ENCODE measurements at places on chromosomes 11 and 22.

DNA sequence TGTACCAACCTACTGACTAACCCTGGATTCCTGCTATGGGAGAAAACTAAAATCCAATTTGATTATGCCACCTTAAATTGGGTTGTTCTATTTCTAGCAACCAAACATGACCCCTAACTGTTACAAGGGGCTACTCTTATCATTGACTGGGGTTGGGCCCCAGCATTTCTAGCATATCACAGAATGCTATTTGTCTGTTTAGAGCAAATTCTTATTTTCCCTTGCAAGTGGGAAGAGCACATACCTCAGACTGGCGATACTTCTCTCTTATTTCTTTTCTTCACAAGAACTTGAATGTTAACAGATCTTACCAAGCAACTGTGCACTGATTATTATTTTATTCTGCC is 93.7 kb downstream of the C11orf58 start:
- DNase-seq: no peak

GRCh38 chr22:48139776-48140175 is 1377.3 kb downstream of the TBC1D22A start:
- DNase-seq: no peak

- DNase-seq: no peak
Observed at GRCh38 chr11:117185736-117186430, 7.3 kb downstream of the SIDT2 start.

GRCh38 chr11:2139123-2139521 is at the start of gene IGF2:
Gene IGF2 (minus strand): TSS chr11:2139389. CDS start chr11:2135523, 3,866 bp downstream.
- no peak for DNase-seq

- no peak for DNase-seq
Observed at GRCh38 chr11:75924966-75925784, 110.2 kb downstream of the UVRAG start.

GRCh38 chr11:57800444-57801182 is 39.0 kb downstream of the CTNND1 start:
- no peak for DNase-seq

DNA sequence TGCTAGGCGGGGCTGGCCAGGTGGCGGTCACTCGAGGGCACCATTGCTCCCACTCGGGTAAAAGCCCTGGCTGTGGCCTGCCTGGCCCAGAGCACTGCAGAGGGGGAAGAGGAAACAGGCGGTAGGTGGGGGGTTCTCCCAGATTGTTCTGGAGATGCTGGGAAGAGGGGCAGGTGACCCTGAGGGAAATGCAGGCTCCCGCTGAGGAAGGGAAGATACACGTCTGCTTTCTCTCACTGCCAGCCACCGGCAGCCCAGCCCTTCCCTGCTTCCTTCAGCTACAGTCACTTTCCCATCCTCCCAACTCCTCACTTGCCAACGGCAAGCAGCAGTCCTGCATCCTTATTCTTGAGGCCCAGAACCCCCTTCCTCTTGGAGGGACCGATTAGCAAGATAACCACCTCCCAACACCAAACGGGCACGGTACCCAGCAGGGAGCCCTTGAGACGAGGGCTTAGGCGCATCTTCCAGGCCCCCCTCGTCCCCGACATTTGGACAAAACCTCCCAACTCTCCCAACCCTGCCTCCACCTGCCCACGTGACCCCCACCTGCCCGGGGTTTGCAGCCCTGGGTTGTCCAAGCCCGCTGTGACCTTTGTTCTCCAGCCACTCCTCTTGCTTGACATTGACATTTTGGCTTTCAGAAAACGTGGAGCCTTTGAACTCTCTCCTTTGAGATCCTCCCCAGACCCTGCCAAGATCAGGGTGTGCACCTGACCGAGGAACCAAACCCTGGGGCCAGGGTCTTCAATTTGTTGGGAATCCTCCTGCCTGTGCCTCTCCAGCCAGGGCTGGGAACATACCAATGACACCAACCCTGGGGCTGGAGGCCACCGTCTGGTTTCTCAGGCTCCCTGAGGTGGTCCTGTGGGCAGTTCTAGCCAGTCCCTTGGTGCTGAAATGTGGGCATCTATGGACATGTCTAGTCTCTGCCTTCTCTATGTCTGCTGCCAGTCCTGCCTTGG is 48.8 kb upstream of the TTLL12 start:
- DNase-seq: no peak

DNA sequence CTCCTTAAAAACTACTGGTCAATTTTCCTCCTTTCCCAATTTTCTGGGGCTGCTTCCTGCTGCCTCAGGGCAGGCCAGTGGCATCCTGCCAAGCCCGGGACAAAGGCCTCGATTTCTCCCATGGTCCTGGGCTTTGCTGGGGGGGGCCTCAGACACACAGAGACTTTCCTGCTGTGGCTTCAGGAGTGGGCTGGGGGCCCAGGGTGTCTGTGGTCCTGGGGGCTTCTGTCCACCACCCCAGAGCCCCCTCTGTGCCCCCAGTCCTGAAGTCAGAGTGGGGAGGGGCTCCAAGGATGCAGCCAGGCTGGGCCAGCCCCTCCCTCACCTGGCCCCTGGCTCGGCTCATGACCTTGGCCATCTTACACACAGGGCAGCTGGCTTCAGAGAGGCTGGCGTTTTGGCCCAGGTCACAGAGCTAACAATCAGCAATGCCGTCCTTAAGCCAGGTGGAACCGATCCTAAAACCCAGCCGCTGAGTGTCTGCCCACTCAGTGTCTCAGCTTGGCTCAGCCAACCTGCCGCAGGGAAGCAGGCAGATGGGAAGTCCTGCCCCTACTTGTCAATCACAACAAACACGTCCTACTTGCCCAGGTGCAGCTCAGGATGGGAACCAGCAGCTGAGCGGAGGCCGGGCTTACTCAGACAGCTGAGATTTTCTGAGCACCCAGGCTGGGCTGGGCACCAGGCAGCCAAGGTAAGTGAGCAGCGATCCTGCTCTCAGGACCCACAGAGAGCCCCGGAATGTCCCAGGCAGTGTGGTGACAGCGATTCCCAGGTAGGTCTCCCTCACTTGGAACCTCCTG is 34.6 kb downstream of the OSBPL5 start:
- DNase-seq: no peak

- no peak for DNase-seq
Observed at GRCh38 chr11:78576549-78577097, 2.0 kb upstream of the NARS2 start.

DNA sequence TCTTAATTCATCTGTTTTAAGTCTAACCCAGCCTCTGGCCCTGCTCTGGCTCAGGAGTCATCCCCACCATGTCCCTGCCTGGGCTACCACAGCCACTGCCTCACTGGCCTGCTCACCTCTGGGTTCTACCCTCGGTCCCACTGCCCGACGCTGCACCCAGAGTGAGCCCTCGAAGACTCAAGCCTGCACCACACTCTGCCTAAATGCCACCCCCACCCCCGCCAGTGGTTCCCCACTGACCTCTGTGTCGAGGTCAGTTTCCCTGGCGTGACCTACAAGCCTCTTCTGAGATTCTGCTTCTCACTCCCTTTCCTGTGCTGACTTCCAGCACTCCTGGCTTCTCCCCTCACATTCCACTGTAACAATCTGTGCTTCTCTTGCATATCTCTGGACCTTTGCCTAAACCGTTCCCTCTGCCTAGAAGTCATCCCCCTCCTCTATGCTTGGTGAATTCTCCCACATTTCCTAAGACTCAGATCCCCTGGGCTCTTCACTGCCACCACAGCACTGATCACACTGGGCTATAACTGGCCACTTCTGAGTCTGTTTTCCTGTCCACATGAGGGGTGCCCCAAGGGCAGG is 12.5 kb upstream of the PDE2A start:
- DNase-seq: no peak

DNA sequence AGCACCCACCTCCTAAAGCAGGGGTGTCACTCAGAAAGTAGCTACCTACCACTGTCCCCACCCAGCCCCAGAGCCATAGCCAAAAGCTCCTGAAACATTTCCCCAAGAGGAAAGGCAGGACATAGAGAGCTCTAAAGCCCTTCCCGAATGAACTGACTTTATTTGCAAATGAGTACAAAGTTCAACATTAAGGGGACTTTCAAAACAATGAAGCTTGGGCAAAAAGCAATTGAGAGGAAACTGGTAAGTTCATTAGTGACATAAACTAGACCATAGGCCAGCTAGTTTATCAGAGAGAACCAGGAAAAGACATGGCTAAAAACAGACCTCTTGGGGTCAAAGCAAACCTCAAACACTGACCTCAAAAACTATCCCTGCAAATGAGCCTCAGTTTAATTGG is 72.7 kb downstream of the IGLL5 start:
- no peak for DNase-seq

DNA sequence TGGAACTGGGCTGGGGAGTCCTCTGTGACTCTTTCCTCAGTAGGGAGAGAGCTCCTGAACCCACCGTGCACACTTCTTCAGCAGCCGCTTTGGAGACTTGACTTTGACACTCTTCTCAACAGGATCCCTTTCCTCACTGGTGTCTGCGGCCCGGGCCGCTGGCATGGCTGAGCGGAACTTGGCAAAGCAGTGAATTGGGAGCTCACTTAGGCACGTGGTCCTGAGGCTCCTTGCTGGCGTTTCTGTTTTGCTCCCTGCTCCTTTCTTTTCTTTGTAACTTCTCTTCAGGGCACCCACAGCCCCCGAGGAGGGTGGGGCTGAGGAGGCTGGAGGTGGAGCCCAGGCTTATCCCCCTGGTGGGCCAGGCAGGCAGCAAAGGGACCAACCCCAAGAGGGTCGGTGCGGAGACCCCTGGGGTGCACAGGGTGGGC is 8.4 kb upstream of the KCNQ1OT1 start:
- DNase-seq: no peak

DNA sequence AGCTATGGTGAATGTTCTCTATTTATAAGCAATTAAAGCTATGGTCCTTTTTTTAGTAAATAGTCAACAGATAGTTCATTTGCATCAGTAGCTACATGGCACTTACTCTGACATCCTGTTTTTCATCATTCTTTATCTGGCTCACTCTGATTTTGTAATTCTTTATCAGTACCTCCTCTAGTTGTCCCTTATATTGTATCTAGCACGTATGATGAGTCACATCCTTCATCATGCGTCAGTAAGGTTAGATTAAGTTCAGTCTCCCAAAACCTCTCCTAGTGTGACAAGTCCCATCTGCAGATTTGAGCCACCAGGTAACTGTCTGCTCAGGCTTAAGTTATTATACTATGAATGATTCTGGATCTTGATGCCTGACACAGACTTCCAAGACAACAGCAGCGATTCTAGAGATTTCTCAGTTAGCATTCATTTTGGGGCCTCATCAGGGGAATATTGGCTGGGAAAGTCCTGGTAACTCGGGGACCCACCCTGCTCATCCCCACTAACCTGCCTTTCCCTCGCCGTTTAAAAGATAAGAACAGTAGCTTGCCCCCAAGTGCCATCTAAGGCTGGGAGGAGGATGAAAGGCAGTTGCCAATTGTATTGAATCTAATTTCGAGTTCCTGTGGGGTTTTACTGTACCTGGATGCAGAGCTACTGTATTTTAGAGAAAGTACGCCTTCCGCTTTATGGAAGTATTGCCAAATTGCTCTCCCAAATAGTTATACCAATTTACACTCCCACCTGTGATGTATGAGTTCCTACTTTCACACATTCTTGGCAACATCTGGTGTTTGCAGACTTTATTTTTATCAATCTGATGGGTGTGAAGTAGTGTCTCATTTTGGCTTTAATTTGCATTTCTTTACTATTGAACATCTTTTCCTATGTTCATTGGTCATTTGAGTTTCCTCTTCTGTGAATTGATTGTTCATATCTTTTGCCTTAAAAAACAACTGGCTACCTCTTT is 55.9 kb downstream of the ZC3H12C start:
- no peak for DNase-seq

GRCh38 chr11:69244266-69244665 is 49.7 kb upstream of the MYEOV start:
- DNase-seq: no peak

DNA sequence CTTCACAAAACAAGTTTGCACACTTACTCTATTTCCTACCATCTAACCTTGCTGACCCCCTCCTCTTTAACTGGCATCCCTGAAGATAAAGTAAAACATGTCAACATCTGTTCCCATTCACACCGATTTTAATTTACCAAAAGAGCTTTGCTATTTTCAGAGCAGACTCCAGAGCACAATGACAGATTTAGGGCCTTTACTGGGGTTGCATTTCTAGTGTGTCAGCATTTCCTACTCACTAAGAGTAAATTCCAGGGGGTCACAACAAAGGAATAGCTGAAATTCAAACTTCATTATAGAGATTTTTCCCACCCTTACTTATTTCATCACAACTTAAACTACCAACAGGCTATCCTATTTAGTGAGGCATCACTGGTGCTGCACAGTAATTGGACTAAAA is 60.8 kb downstream of the SOX6 start:
- no peak for DNase-seq

DNA sequence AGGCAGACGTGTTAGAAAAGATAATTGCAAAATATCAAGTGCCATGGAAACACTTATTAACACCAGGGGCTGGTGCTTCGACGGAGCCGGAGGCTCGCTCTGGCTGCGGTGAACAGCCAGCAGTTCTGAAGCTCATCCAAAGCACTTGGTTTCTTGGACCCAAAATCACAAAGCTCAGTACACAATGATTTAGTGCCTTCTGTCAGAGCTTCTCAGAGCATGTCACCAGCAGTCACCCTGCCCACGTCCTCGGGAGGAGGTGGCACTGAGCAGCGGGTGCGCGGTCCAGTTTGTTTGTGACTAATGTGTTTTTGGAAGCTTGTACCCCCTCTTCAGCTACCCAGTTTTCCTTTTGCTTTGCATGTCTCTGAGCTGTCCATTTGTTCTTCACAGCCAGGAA is 58.7 kb upstream of the KIRREL3 start:
- DNase-seq: no peak

DNA sequence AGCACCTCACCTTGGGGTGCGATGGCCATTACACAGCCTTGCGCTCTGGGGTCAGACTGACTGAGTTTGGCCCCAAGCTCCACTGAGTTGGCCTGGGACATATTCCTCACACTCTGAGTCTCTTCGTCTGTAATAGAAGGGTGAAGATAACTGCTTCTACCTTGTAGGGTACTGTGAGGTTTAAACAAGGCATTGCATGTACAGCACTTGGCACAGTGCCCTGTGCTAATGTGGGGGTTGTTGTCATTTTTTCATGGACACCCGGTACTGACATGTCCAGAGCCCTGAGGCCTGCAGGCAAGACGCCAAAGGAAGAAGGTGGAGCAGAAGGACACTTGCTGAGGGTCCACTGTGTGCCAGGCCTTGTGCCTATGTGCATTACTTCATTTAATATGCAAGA is 50.7 kb downstream of the OTOG start:
- no peak for DNase-seq

All from stimulated activated CD8-positive, alpha-beta memory T cell treated with anti-CD3 and anti-CD28 coated beads, Interleukin-12 subunit alpha, Interleukin-12 subunit beta, amount 100 ng/mL, for 4 hours (primary cell).